NCI-H510A (cell line): ENCODE measurements at places on chromosomes 5 and 9.

GRCh38 chr9:739362-739761, 102.1 kb upstream of the DMRT1 start:
- DNase-seq = no peak

DNA sequence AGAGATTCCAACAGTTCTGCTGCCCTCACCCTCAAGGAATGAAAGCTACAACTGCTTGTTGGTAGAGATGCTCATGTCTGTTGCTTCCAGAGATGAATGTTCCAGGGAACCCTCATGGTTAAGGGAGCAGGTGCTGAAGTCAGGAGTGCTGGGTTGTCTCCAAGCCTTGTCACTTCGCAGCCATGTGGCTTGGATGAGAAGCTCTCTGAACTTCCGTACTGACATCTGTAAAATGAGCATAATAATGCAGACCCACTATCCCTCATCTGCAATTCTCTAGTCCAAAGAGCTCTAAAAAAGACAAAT, 133.3 kb upstream of the ADRA1B start:
- no peak for DNase-seq

GRCh38 chr9:23747088-23748075, 78.7 kb downstream of the ELAVL2 start:
- DNase-seq = no peak

- no peak for DNase-seq
Measured at GRCh38 chr9:11158063-11158462, 545.3 kb upstream of the PTPRD start.

GRCh38 chr9:99511723-99512122, 289.6 kb downstream of the SEC61B start:
- DNase-seq = no peak

- peak; percentile 42 for DNase-seq
Measured at GRCh38 chr5:76874088-76874581, 24.3 kb downstream of the S100Z start.

GRCh38 chr9:36051317-36051716, 14.6 kb downstream of the RECK start:
- no peak for DNase-seq

- DNase-seq = peak; percentile 17
Measured at GRCh38 chr5:139177809-139178588, 20.2 kb downstream of the SIL1 start.

DNA sequence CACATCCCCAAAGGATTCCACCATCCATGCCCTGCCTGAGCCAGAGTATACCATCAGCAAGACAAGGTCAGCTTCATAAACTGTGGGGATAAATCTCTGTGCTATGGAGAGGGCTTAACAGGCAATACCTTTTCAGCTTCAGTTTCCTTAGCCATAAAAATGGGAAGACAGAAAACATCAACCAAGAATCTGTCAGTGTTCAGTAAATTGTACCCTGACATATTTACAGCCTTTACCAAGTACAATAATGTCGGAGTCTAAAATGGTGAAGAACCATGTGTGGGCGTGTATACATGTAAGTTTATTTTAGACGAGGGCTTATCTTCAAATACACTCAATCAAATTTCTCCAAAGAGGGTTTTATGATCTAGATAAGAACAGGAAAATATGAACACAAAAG, 94.7 kb downstream of the ELAVL2 start:
- no peak for DNase-seq

GRCh38 chr5:7047511-7048261, 334.5 kb downstream of the TENT4A start:
- peak; percentile 58 for DNase-seq

DNA sequence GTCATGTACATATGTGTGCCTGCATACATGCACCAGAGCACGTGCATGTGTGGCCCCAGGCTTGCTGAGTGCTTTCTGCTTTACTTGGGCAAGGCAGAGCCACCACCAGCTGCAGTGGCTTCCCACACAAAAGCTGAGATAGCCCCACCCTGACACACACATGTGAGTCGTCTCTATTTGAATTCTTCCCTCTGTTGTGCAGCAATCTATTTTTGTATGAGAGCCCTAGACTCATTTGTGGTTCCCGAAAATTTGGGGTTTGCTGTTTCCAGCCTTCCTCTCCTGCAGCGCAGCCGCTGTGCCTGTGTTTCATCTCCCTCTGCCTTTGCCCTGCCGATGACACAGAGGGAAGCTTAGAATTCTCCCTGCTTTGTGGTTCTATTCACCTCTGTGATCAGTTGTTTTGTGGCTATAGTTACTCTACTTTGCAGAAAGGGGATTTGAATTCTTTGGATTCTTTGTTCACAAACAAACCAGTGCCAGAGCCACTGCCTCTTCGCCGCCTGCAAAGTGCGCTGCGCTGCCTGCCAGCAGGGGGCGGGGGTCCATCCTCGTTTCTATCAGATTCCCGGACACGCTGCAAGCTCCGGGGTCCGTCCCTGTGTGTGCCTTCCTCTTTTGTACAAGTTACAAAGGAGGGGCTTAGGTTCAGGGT, 95.8 kb upstream of the DAP start:
- no peak for DNase-seq

DNA sequence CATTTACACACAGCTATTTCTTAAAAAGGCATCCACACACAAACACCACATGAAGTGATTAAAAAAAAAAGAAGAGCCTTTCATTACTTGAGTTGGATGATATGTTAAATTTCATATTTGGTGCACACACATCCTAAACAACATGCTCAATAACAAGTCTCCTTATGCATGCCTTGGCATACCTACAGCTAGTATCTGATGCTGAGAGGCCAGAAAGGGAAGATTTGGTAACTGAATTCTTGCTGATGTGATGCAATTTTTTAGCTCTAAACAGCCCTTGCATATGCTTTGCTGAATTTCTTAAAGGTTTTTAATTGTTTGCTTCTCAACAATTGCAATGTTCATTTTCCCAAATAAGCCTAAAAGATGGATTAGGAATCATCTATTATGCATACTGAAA, 338.8 kb downstream of the ARL15 start:
- no peak for DNase-seq

- no peak for DNase-seq
Measured at GRCh38 chr9:125831054-125831453, 83.9 kb downstream of the PBX3 start.

- no peak for DNase-seq
Measured at GRCh38 chr5:142104491-142104890, 4.1 kb upstream of the NDFIP1 start.

- no peak for DNase-seq
Measured at GRCh38 chr5:12870872-12871539, 966.8 kb upstream of the CTNND2 start.

DNA sequence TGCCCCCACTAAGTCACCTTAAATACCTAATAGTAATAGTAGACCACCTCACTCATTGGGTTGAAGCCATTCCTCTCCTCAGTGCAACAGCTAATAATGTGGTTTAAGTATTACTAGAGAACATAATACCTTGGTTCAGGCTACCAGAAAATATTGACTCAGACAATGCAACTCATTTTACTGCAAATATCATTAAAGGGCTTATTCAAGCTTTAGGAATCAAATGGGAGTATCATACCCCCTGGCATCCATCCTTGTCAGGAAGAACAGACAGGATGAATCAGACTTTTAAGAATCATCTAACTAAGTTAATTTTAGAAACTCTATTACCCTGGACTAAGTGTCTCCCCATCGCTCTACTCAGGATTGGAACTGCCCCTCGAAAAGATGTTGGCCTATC, 6.8 kb upstream of the RNF180 start:
- DNase-seq = no peak

- DNase-seq = no peak
Measured at GRCh38 chr9:123397975-123398374, 42.0 kb downstream of the CRB2 start.

DNA sequence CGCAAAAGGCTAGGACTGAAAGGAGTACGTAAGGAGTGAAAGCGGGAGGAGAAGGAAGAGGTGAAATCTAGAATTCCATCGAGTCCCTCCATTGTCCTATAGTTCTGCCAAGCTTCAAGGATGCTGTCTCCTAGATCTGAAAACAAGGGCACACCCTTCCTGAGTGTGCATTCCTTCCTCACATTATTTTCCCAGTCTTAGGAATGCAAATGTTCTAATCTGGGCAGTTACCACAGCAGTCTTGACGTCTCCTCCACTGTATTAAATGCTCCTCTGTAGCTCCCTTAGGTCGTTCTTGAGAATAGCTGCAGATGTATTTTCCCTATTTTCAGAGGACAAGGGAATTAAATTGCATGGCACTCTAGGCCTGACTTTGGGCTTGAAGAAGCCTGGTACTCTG, 127.6 kb downstream of the SLIT3 start:
- no peak for DNase-seq

GRCh38 chr9:84937180-84937579, 267.7 kb downstream of the NTRK2 start:
- DNase-seq = no peak

DNA sequence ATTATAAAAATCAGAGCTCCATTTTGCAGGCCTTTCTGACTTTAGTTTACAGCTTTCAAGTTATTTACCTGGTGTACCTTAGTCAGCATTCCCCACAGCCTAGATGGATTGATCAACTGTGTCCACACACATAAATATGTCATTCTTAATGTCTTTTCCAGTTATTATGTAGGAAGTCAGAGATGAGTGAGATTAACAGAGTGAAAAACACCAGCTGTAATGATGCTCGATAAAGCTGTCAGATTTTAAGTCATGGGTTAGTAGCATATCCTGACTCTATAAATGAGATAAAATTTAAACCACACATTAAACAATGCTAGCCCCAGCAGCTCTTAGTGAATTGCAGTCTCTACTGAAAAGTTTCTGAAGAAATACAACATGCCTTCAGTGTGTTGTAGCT, 48.9 kb downstream of the NUDT12 start:
- DNase-seq = no peak

- no peak for DNase-seq
Measured at GRCh38 chr5:51347157-51347556, 36.1 kb upstream of the ISL1 start.

DNA sequence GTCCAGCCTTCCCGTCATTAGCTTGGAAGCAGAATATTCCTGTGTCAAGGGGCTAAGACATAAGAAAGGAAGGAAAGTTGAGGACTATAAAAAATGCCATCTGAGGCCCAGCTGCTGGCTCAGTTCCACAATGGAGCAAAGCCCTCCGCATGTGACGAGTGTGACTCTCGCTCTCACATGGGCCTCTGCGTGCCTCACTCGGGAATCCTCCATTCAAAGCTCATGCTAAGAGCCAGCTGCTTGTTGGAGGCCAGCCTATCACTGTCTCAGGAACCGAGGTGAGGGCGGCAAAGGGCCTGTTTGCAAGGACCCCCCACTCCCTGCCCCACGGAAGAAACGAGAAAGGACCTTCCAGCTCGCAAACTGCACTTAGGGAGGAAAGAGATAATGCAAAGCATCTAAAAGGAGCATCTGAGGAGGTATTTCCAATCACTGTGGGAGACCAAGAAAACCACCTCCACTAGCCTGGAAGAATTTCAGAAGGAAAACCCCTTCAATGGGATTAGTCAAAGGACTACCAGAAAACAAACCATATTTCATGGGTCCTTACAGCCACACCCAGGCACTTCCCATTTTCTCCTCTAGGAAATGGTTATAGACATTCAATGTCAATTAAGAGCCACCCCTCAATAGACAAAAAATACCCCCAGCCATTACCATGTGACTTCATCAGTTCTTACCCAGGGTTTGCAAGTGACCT, 95.3 kb downstream of the PRRT1B start:
- DNase-seq = no peak

- no peak for DNase-seq
Measured at GRCh38 chr9:24144796-24145195, 318.8 kb upstream of the ELAVL2 start.

DNA sequence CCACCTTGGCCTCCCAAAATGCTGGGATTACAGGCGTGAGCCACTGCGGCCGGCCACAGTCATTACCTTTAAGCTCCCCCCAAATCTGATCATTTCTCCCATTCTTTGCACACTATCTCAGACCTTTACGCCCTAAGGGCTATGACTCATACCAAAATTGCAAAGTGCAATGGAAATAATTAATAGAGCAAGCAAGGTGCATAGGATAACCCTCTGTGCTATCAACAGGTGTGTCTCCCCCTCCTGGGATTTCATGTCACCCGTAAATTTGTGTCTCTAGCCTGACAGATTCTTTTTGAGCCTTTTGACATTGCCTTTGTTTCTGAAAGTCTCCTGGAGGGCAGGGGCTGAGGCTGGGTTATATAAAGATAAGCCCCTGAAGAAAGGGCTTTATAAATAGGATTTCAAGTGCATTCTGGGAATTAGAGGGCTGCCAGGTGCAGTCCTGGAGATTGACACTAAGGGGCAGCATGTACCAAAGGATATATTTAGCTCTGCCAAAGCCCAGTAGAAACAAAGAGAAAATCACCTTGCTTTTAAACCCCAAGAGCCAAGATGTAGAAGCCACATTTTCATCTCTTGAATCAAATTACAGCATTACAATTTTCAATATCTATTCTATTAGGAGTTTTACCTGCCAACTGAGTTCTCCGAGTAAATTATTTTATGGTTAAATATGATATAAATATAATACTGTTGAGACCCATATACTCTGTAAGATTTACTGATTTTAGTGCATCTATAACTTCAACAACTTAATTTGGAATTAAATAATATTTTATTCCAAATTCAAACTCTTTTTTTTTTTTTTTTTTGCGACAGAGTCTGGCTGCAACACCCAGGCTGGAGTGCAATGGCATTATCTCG, 18.2 kb downstream of the S100Z start:
- DNase-seq = no peak

DNA sequence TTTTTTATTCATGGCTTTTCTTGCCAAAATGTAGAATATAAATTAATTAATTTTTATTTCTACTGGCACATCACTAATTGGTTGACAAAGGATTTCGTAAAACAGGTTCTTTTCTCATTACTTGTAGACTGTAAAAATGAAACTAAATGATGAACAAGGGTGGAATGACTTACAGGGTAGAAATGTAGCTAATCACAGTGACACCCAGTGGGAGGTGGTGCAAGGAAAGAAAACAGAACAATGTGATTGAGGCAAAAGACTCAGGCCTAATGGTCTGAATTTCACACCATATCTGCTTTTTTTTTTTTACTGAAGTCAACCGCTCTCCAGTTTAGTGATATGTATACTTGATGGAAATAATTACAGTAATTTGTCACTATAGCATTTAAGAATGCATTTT, 28.9 kb downstream of the GABRG2 start:
- DNase-seq = no peak

DNA sequence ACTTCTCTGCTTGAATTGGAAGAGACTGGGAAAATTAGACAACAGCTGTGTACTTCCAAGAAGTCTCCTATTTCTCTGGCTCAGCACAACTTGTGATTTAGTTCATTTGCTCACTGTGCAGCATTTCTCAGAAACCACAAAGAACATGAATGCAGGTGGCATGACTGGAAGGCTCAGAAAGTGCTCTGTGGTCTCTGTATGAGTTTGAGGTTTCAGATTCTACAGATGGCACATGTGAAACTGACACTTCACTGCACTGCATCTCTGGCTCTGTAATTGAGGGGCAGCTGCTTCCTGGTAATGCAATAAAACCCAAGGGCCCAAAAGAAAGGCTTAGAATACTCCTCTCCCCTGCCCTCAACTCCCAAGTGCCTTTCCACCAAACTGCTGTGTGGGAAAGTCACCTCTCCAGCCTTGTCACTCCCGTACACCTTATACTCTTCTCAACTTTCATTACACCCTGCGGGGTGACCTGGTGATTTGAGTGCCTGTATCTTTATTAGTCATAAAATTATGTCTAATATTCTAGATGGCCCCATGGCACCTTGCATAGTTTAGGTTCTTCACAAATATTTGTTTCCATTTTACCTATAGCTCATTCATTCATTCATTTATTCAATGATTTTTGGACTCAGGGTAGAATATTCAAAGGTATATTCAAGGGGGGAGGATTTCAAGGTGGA, 82.5 kb downstream of the ESM1 start:
- DNase-seq = no peak
